ENCODE measurements at places on chromosomes 1 and 21. TPM values are rescaled to one million over a fixed set of nuclear protein-coding genes. Genes with fewer than 3 reads are reported as not detected.
A peak's percentile ranks its signal among the peaks of the same experiment; 100 is the strongest.

DNA sequence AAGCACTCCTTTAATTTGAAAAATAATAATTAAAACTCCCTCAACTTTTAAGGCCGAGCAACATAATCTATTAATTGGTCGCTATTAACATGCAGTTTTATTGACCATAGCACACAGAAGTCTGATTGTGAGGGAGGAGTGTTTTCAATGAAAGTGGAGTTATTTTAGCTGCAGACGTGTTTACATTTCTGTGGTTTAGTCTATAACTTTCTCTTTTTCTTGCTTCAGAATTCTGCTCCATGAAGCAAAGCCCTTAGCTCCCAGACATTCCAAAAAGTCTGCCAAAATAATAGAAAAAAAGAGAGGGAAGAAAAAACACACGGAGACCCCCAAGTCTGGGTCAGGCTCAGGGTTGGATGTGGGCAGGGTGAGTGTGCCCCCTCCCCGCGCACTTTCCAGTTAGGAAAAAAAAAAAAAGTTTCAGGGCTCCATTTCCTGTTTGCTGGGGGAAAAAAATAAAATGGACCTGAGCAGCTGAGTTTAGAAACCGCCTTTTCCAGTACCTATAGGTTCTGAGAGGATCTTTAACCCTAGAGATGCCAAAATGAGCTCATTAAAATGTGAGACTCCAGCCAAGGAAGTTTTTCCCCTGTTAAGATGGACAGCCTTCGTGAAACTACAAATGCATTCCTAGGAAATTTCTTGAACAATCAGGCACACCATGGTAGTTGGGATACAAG lies 143.7 kb upstream of the ETS2 start:
- no peak overlapping the region for H3K4me3 ChIP-seq
- no peak for DNase-seq
- peak overlapping the region; percentile 77 for H3K27ac ChIP-seq

DNA sequence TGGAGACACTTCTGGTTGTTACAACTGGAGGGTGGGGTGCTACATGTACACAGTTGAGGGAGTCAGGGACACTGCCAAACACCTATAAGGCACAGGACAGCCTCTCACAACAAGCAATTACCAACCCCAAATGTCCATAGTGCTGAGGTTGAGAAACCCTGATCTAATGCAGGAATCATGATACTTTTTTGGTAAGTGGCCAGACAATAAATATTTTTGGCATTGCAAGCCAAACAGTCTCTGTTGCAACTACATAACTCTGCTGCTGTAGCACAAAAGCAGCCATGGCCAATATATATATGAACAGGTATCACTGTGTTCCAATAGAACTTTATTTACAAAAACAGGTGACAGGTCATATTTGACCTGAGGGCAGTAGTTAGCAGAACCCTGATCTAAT lies 177.5 kb downstream of the ASTN1 start:
- H3K36me3 ChIP-seq = no peaks in the 10 kb centered on the region
- no peak for DNase-seq
- H3K4me3 ChIP-seq = no peak overlapping the region
- no peak overlapping the region for H3K27ac ChIP-seq
- H3K27me3 ChIP-seq = no peaks in the 10 kb centered on the region

GRCh38 chr1:77283701-77284425 lies 2.0 kb downstream of the AK5 start:
- H3K4me1 ChIP-seq = peaks cover 12% of the 10 kb centered on the region
- H3K4me3 ChIP-seq = no peak overlapping the region
- no peaks in the 10 kb centered on the region for H3K27me3 ChIP-seq
- no peak overlapping the region for H3K27ac ChIP-seq
- DNase-seq = no peak

DNA sequence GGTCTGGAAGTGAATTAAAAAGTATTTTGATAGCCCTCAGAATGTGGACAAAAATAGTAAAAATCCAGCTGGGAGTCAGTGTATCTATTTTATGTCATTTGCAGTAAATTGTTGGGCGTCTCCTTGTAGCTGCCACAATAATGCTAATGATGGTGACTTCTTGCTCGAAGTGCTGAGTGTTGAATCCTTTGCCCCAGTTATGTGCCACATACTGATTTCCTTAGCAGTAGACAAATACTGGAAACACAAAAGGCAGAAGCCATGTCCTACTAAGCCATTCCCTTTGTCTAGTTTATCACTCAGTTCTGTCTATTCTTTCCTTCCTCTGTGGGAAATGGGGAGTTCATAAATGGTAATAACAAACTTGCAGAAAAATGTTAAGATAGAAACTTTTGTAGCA lies 70.7 kb upstream of the CXADR start:
- H3K36me3 ChIP-seq = no peaks in the 10 kb centered on the region
- no peak for DNase-seq
- H3K27ac ChIP-seq = no peak overlapping the region
- no peaks in the 10 kb centered on the region for H3K27me3 ChIP-seq
- H3K4me1 ChIP-seq = no peaks in the 10 kb centered on the region

- no peaks in the 10 kb centered on the region for H3K36me3 ChIP-seq
- no peaks in the 10 kb centered on the region for H3K4me1 ChIP-seq
- H3K4me3 ChIP-seq = no peak overlapping the region
These were observed 41.1 kb downstream of the EPHA2 start for GRCh38 chr1:16114527-16115467.

- DNase-seq = no peak
- H3K27me3 ChIP-seq = no peaks in the 10 kb centered on the region
- no peaks in the 10 kb centered on the region for H3K36me3 ChIP-seq
- peak overlapping the region; percentile 86 for H3K27ac ChIP-seq
- H3K4me3 ChIP-seq = no peak overlapping the region
These were observed 1.7 kb downstream of the TRPM2 start for GRCh38 chr21:44354775-44355771.

DNA sequence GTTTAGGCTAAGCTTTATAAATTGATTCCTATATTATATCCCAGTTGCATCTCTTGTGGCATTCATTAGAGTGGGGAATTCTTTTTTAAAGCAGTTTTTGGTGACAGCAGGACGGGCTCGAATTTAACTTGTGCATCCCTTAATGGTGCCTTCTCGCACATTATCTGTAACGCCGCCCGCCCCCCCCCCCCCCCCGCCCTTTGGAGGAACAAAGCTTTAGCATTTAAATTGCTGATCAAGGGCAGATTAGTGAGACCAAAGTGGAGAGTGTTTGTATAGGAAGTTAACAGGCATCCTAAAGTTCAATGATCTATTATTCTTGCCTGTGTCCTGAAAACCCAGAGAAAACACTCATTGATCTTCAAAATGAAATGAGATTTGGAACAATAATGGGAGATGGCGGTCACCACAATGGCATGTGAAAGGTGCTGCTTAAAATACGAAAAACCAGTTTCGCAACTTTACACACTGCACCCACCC lies 2.2 kb downstream of the LMO4 start:
- peak overlapping the region; percentile 44 for H3K4me3 ChIP-seq
- peaks cover 32% of the 10 kb centered on the region for H3K4me1 ChIP-seq
- H3K27me3 ChIP-seq = no peaks in the 10 kb centered on the region
- no peak for DNase-seq

- H3K27me3 ChIP-seq = no peaks in the 10 kb centered on the region
- DNase-seq = no peak
- H3K36me3 ChIP-seq = peaks cover 66% of the 10 kb centered on the region
- peaks cover 32% of the 10 kb centered on the region for H3K4me1 ChIP-seq
- H3K4me3 ChIP-seq = no peak overlapping the region
- H3K27ac ChIP-seq = peak overlapping the region; percentile 18
These were observed 25.0 kb downstream of the SRSF4 start for GRCh38 chr1:29156543-29157268.

DNA sequence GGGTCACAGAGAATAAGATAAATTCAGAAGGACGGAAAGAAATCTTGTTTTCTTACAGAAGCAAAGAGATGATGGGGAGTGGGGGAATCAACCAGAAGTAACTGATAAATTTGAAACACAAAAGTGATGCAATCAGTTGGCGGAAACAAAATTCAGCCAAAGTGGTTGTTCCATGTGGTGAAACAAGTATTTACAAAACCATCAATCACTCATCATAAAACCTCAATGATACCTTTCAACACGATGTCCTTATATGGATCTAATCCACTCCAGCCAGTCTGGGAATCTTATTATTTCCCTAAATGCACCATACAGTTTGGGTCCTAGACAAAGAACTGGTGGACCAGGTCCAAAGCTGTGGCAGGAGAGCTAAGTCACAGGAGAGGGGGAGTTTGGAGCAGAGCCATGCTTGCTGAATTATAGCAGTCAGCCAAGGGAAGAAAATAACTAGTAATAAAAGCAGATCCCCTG lies 303.8 kb upstream of the LRRC7 start:
- no peak for DNase-seq
- no peaks in the 10 kb centered on the region for H3K36me3 ChIP-seq
- H3K27ac ChIP-seq = no peak overlapping the region
- no peak overlapping the region for H3K4me3 ChIP-seq

GRCh38 chr1:49187056-49187455 lies 410.4 kb upstream of the BEND5 start:
- no peaks in the 10 kb centered on the region for H3K4me1 ChIP-seq
- DNase-seq = no peak
- no peaks in the 10 kb centered on the region for H3K27me3 ChIP-seq
- H3K27ac ChIP-seq = no peak overlapping the region
- no peaks in the 10 kb centered on the region for H3K36me3 ChIP-seq

- DNase-seq = no peak
- no peaks in the 10 kb centered on the region for H3K36me3 ChIP-seq
- H3K4me1 ChIP-seq = no peaks in the 10 kb centered on the region
- H3K27me3 ChIP-seq = no peaks in the 10 kb centered on the region
- no peak overlapping the region for H3K4me3 ChIP-seq
These were observed 57.0 kb upstream of the RGS7 start for GRCh38 chr1:241413974-241414373.

DNA sequence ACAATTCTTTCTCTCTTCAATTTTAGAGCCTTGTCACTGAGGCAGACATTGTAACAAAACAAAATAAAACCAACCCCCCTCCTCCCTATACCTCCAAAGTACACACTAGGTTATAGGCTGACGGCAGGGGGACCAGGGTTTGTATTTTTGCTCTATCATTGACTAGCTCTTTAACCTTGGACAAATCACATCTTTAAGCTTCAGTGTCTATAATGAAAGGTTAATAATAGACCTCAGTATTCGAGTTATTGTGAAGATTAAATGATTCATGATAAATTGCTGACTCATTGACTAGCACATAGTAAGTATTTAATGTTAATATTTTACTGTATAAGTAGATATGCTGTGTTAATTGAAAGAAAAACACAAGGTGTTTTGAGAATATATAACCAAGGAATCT lies 1267.6 kb upstream of the ADGRL2 start:
- no peak overlapping the region for H3K4me3 ChIP-seq
- H3K27ac ChIP-seq = no peak overlapping the region
- H3K4me1 ChIP-seq = no peaks in the 10 kb centered on the region
- DNase-seq = no peak

DNA sequence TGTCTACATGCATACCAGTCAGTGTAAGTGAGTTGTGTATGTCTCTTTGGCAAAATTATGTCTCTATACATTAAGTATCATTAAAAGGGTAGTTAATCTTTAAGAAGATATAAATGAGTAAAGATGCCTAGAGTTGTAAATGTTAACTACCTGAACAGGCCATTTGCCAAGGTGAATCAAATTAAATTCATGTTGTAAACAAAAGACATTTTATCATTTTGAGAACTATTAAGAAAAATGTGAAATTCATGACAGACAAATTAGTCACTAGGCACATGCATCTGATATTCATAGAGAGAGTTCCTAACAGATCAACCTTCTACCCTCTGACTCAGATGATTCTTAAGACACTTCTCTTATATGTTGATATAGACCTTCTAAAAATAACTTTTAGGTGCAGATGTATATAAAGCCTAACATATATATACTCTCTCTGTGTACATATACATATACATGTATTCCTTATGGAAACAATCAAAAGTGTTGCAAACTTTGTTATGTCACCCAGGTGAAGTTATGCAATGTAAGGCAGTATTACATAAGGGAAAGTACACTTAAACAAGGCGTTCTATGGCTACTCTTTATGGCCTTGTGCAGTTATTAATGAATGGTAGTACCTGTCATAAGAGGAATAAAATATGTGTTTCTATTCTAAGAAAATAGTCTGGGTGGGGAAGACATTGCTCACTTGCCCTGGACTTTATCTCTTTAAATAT lies at the start of gene TMPRSS15:
Gene TMPRSS15, minus strand, starts transcription at position 51 of the 716 bp plus-strand sequence. CDS start 163 bp downstream, outside the sequence.
- H3K36me3 ChIP-seq = no peaks in the 10 kb centered on the region
- no peaks in the 10 kb centered on the region for H3K4me1 ChIP-seq
- H3K27ac ChIP-seq = no peak within 1 kb of the TSS
- H3K4me3 ChIP-seq = no peak within 1 kb of the TSS
- no peak for DNase-seq
- H3K27me3 ChIP-seq = no peaks in the 10 kb centered on the region

DNA sequence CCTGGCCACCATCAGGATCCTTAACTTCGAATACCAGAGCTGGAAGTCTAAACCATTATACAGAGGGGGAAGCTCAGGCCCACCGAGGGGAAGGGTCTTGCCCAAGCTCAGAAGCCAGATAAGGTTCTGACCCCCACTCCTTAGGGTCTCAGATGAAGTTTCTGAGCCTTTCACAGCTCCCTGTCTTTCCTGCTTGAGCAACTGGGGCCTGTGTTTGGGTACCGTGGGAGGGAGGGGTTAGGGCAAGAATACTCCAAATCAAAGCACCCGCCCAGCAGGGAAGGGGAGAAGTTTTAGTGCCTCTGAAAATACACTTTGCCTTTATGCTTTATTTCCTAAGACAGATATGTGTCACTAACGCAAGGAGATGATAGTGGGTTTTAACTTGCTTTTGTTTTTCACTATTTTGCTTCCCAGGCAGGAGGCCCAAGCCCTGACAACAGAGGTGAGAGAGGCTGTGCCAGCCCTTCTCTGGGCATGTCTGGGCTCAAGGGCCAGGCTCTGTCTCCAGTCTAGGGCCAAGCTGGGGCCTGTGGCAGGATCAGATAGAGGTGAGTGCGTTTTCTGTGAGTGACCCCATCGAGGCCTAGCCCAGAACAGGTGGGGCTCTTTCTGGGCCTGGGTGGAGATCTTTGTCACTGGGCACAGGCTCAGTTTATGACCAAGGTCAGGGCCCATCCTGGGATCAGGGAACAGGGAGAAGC lies 20.5 kb upstream of the TENT5B start:
- DNase-seq = no peak
- peak overlapping the region; percentile 89 for H3K27ac ChIP-seq
- H3K4me1 ChIP-seq = peaks cover 35% of the 10 kb centered on the region
- no peaks in the 10 kb centered on the region for H3K36me3 ChIP-seq
- no peak overlapping the region for H3K4me3 ChIP-seq

GRCh38 chr1:93844262-93845045 lies 34.6 kb downstream of the DNTTIP2 start:
- H3K27me3 ChIP-seq = no peaks in the 10 kb centered on the region
- H3K36me3 ChIP-seq = no peaks in the 10 kb centered on the region
- H3K27ac ChIP-seq = peak overlapping the region; percentile 97

GRCh38 chr1:32082022-32082421 lies 9.3 kb downstream of the TMEM39B start:
- no peak overlapping the region for H3K27ac ChIP-seq
- H3K36me3 ChIP-seq = peaks cover 74% of the 10 kb centered on the region
- DNase-seq = no peak
- H3K4me1 ChIP-seq = no peaks in the 10 kb centered on the region

Gene TAS1R3
- total RNA-seq = 0.22 TPM

Gene OPRD1
- not detected for total RNA-seq

Gene CEP85
- 10.1 TPM for total RNA-seq
